ENCODE measurements at places on chromosomes 11 and 22. TPM values are rescaled to one million over a fixed set of nuclear protein-coding genes. Genes with fewer than 3 reads are reported as not detected.

KRTAP5-10 gene
- not detected for total RNA-seq

C11orf52 gene
- 5.9 TPM for total RNA-seq

TTC28 gene
- 1.8 TPM for total RNA-seq

INPP5J gene
- 2.4 TPM for total RNA-seq

OR4C12 gene
- total RNA-seq: not detected

KRTAP5-2 gene
- total RNA-seq: not detected

RBMXL2 gene
- not detected for total RNA-seq
